ENCODE measurements at places on chromosomes 13 and 19.
A peak's percentile ranks its signal among the peaks of the same experiment; 100 is the strongest.

GRCh38 chr13:111629926-111630325, 309.5 kb downstream of the TEX29 start:
- peak; percentile 43 for DNase-seq

DNA sequence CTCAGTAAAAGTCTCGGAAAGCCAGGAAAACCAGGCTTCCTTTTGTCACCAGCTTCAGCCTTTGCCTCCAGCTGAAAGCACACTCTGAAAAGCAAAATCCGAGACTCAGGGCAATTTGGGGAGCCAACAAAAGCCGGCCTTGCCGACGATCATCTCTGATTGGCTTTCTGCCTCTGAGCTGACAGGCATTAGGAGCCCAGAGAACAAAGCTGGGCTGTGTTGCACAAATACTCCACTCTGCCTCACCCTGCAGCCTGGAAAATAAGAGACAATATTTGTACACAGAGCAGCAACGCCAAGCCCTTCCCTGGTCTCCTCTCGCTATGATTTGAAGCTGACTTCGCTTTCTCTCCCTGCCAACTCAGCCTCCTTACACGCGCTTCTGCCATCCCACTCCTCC, 46.9 kb downstream of the CACNA1A start:
- DNase-seq: peak; percentile 33

GRCh38 chr13:43298816-43299215, 275.4 kb downstream of the DNAJC15 start:
- no peak for DNase-seq

DNA sequence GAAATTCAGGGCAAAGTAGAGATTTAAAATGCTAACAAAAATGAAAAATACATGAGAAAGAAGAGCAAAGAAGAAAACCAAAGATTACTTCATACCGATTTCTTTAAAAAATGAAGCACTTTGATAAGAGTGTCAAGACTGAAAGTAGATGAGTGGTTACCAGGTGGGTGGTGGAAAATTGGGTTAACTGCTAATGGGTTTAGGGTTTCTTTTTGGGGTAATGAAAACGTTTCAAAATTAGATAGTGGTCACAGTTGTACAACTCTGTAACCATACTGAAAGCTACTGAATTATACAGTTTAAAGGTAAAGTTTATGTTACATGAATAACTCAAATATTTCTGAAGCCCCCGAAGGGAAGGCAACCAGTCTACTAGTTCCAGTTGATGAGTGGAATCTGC, 179.4 kb downstream of the NDFIP2 start:
- no peak for DNase-seq

DNA sequence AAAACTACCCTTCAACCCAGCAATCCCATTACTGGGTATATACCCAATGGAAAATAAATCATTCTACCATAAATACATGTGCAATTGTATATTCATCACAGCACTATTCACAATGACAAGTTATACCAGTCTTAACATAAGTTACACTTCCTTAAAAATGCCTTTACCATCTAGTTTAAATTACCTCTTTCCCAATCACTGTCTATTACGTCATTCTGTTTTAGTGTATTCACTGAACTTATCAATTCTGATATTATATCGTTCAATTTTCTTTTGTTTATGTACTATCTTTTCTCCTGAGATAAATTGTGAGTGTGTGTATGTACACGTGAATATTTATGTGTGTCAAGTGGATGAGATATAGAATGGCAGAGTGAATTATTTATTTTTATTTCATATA, 1416.8 kb downstream of the OLFM4 start:
- no peak for DNase-seq

DNA sequence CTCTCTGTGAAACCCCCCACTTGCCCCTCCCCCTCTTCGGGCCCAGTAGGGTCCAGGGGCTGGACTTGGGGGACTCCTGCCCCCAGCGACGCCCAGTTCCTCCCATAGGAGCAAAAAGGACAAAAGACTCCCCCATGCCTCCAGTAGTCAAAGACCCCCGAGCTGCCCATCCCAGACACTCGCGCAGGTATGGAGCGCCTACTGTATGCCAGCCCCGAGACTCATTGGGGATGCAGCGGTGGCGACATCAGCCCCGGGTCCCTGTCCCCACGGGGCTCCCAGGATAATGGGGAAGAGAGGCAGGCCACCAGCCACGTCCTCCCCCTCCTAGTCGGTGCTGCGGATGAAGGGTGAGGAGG, 18.3 kb upstream of the ZNRF4 start:
- no peak for DNase-seq

DNA sequence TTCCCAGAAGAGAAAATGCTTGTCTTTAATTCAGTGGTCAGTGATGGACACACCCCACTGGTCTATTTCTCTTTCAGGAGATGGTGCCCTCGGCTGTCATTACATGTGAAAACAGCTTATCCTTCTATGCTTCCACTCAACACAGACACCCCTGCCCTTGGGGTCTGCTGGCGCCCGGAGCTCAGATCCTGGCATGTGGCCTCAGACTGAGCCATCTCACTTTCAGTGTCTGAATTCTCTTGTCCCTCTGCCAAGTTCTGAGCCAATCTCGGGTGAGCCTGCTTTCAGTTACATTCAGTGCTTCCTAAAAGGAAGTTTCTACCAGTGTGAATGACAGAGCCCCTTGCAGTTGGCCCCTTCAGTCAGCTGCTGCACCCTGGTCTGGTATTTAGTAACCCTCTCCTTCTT, 293.6 kb downstream of the DNAJC15 start:
- no peak for DNase-seq

DNA sequence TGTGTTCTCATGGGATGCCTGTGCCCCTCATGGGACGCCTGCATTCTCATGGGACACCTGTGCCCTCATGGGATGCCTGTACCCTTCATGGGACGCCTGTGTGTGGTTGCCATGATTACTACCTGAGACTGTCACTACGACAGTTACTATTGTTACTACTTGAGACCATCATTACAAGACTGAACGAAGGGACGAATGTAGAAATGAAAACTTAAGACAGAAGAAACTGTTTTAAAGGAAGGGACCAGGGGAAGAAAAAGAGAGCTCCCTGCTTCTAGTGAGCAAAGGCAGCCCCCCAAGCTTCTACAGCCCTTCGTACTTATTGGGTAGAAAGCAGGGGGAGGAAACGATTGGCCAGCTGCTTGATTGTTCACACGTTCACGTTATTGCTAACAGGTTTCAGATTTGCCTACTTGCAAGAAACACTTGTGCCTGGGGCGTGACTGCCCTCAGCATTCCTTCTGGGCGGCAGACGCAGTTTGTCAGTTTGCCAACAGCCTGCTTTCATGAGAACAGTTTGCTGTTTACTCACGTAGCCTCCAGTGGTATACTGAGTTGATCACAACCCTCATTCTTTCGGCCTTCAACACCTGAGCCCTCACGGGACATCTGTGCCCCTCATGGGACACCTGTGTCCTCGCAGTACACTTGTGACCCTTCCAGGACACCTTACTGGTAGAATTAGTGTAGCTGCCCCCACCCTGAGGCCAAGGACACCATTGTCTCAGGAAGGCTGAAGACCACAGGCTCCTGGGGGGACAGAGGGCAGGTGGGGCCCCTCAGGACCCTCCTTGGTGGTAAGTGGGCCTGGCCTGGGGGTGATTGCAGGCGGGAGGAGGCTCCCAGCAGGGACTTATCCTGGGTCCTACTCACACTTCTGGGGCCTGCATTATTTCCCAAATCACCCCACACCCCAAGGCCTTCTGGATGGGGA, 2.5 kb upstream of the S1PR4 start:
- DNase-seq: peak; percentile 15

GRCh38 chr13:73873940-73874830, 260.0 kb downstream of the KLF12 start:
- no peak for DNase-seq

- no peak for DNase-seq
Observed at GRCh38 chr13:27138457-27139093, 33.0 kb downstream of the USP12 start.

- no peak for DNase-seq
Observed at GRCh38 chr19:1084024-1084868, 10.9 kb downstream of the POLR2E start.

GRCh38 chr13:98284679-98285078, 107.6 kb upstream of the RNF113B start:
- DNase-seq: no peak

GRCh38 chr19:28239270-28239669, 973.7 kb downstream of the UQCRFS1 start:
- no peak for DNase-seq

GRCh38 chr19:34366738-34367623, 2.0 kb downstream of the GPI start:
- no peak for DNase-seq

DNA sequence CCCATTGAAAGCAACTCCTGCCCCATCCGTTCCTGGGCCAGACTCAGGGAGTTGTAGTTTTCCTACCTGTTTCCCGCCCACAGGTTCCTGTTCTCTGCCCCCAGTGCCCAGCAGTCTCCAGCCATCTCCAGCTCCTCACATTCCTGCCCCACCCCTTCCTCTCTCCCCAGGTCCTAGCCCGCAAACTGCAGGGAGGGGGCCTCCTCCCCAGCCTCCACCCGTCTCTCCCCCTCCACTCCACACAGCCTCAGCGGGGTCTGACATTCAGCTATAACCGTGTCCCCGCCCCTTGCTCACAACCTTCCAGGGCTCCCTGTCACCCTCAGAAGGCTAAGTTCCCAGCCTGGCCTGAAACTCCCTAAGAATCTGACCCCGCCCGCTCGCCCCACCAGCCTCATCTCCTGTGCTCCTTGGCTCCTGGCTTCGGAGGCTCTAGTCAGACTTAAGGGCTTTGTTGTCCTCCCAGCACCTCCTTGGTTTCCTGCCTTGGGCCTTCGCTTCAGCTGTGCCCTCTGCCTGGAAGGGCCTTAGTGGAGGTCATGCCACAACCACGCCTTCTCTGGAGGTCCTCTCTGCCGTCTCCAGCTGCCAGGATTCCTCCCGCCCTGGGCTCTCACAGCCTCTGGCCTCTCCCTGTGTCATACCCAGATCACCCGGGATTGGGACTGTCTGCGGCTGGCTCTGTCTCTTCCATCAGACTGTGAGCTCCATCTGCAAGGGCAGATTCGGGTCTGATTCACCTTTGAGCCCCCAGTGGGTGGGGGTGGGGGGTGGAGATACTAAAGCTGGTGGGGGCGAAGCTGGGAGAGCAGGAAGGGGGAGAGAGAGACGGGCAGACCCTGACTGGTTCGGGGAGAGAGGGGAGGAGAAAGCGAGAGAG, 5.1 kb upstream of the SPACA6 start:
- no peak for DNase-seq

- DNase-seq: no peak
Observed at GRCh38 chr13:102597029-102597961, 509 bp downstream of the TPP2 start.

DNA sequence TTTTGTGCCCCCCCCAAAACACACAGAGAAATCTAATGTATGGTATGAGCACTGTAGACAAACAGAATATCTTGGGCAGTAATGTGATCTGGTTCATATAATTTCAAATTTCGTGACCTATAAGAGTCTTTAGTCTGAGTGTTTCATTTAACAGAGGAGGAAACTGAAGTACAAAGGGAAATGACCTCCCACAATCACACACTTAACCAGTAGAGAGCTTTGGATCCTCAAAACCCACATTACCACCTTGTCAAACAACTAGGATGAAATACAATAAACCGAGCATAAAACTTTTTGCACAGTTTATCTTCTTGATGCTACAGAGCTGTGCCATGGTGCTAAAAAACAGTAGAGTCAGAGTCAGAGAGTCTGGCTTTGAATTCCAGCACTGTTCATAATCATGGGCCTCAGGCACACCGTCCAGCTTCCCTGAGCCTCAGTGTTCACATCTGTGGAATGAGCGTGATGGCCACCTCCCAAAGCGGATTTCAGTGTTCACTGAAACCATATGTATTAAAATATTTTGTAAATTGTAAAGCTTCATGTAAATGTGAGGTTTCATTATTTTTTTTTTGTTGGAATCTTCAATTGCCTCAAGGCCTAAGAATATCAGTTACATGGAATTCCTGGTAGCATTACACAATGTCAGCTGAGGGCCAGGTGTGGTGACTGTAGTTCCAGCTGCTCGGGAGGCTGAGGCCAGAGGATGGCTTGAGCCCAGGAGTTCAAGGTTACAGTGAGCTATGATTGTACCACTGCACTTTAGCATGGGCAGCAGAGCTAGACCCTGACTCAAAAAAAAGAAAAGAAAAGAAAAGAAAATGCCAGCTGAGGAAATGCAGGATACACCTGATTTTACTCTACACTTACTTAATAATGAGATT, 126.4 kb upstream of the FRY start:
- no peak for DNase-seq

DNA sequence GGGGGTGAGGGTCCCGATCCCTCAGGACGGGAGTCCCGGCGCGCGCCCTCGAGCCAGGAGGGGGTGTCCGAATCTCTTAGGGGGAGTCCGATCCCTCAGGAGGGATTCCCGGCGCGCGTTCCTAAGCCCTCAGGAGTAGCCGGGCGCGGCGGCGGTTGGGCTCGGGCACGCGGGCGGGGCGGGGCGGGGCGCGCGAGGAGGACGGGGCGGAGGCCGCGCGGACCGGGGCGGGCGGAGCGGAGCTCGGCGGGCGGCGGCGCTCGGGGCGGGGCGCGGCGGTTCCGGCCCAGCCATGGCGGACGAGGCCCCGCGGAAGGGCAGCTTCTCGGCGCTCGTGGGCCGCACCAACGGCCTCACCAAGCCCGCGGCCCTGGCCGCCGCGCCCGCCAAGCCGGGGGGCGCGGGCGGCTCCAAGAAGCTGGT, at the start of gene CUL4A:
TSS of gene CUL4A (plus strand) at position 278 of the 423 bp plus-strand sequence. CDS start at position 293, 15 bp downstream.
- no peak for DNase-seq

DNA sequence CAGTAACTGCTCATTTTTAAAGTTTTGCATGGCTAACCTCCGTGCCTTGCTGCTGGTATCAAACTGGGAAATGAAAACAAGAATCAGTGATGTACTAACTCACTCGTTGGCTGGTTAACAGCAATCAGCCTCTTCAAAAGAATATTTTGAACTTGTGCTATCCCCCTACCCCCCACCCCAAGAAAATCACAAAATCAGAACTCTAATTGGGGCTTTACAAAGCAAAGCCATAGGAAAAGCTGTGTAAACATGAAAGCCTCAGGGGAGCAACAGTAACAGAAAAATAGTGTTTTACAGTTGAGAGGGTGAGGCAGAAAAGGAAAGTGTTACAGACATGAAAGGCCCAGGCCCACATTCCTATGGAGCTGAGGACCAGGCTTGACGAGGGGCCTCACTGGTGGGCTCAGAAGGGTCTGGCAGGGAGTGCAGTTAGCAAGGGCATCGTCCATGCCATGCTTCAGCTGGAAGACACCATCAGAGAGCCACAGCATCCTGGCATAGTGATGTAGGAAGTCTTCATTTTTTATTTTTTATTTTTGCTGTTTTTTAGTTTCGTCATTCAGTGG, 217.6 kb downstream of the PCCA start:
- no peak for DNase-seq

GRCh38 chr19:50224986-50225747, 21.7 kb downstream of the MYH14 start:
- DNase-seq: no peak

GRCh38 chr13:45447050-45447661, 17.6 kb upstream of the COG3 start:
- no peak for DNase-seq

GRCh38 chr13:41224113-41225110, 30.0 kb upstream of the KBTBD7 start:
- no peak for DNase-seq

- DNase-seq: peak; percentile 46
Observed at GRCh38 chr13:97125810-97126738, 96.1 kb upstream of the MBNL2 start.

All from NCI-H1436 treated with DMSO at 0.1 percent for 48 hours (cell line).